ENCODE measurements at places on chromosomes 12 and 14.

DNA sequence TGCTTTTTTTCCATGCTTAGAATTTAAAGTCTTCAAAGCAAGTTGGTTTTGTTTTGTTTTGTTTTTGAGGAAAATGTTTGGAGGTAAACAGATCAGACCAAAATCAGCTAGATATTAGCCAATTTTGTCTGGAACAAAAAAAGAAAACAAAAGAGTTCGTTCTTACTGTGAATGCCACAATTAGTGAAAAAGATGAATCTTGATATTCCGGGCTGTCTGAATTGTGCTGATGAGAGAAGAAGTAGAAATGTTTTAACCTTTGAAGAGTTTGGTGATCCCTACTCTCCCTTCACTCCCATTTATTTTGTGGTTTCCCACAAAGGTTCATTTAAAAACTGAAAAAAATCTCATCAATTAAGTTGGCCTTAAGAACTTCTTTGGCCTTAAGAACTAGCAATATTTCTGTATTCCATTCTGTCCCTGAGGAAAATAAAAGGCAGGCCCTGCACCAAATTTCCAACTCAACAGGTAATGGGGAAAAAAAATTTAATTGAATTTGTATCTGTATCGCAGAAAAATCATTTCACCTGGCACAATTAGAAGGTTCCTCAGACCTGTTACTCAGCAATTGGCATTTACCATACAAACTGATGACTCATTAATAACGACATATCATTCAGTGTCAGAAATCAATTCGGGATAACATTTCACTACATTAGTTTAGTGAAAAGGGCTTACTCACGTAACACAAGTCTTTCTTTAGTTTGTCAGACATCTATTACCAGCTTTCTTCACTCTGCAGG lies 562 bp upstream of the GLIPR1L2 start:
- DNase-seq = no peak

DNA sequence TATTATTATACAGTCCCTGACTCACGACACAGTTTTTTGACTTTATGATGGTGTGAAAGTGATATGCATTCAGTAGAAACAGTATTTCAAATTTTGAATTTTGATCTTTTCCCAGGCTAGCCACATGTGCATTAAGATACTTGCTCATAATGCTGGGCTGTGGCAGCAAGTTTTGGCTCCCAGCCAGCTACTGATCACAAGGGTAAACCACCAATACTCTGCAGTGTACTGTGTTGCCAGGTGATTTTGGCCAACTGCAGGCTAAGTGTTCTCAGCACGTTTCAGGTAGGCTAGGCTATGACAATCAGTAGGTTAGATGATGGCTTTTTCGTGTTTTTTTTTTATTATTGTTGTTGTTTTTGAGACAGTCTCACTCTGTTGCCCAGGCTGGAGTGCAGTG lies 69.4 kb upstream of the ACTN1 start:
- no peak for DNase-seq

DNA sequence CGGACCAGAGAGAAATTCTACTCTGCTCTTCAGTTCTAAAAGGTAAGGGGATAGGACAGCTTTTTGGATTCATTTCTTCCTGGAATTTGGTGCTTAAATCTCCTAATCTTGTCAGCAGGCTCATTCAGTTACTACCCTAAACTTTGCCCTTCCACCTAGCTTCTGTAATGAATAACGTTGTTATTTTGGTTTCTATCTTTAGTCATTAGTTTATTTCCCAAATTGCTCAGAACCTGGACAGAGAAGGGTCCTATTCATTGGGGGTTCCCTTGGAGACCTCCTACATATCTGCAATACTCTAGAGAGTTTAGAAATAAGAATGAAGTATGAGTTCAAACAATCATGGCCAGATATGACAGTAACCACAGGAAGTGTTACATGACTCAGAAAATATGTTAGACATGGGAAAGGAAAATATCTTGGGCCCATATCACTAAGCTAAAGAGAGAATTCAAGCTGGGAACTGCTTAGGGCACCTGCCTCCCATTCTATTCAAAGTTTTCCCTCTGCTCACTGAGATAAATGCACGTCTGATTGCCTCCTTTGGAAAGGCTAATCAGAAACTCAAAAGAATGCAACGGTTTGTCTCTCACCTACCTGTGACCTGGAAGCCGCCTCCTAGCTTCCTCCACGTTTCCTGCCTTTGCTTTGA lies 87.9 kb downstream of the GAS2L3 start:
- DNase-seq = no peak

DNA sequence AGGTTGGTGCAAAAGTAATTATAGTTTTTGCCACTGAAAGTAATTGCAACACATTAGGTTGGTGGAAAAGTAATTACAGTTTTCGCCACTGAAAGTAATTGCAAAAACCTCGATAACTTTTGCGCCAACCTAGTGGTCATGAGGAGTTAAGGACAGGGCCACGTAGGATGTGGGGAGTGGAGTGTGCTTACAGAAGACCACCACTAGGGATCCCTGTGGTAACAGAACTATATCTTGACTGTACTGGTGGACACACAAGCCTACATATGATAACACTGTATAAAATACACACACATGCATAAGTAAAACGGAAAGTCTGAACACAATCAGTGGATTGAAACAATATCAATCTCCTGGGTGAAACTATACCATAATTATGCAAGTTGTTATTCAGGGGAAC lies 187.4 kb upstream of the ABCD2 start:
- DNase-seq = no peak

DNA sequence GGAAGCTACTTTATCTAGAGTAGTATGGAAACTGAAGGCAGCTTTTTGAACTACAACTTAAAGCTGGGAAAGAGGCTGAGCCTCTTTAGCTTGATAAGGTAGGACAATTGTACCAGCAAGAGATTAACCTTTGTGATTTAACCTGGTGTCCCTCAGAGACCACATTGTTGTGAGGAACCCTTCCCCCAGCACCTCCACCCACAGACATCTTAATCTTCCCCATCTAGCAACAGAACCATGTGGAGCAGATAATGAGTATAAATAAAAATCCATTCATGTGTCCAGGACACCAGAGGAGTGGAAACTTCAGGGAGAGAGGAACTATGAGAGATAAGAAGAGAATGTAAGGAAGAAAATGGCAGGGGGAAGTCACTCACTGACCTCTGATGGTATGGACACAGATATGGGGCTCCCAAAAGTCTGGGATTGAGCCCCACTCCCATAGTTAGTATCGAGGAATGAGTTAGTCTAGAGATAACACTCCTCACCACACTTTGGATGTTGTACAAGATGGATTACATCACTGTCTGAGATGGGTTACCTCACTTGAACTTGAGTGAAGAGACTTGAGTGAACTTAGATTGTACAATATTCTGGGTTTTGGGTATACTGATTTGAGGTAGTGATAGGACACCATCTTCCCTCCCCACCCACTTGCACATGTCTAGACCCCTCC lies 33.9 kb upstream of the SLC38A2 start:
- no peak for DNase-seq

DNA sequence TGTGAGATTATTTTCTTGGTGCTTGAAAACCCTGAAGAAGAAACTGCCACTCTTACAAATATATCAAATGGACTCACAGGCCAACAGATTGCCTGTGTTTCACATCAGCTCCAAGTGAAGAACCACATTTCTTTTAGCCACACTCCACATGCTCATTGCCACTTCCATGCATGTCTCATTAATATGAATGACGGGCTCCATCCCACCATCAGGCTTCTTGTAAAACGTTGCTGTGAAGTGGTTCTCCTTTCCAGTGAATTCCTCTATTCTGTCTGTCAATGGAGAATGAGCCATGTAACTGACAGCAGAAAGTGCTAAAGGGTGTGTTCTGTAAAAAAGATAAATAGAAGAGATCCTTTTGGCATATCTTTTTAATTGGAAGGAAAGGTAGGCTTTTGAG lies 188.2 kb upstream of the RMST start:
- DNase-seq = no peak

GRCh38 chr14:56247495-56248200 lies 129.4 kb downstream of the PELI2 start:
- DNase-seq = no peak

DNA sequence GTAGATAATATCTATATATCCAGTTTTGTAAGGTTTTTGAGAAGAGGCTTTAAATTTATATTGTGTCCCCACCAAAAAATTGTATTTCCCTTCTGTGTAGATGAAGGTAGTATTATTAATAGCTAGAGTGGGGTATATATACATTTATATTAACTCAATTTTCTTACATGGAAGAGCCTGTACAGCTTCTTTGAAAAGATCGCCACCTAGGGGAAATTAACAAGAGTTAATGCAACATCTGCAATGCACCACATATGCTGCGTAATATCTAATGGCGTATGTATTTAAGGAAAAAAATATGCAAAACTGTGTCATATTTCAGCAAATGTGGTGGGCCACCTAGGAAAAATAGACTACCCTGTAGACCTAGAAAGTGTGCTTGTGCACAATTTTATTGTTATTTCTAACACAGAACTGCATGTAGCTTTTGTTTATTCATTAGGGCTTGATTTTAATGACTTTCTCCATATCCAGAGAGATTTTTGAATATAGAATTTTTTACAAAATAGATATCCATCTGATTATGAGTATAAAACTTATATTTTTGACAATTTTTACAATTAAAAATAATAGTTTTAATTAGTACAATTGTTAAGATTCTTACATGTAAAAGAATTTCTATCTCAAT lies 14.0 kb downstream of the CCER1 start:
- DNase-seq = peak; percentile 28

GRCh38 chr12:61384511-61384910 lies 875.7 kb upstream of the USP15 start:
- DNase-seq = no peak

DNA sequence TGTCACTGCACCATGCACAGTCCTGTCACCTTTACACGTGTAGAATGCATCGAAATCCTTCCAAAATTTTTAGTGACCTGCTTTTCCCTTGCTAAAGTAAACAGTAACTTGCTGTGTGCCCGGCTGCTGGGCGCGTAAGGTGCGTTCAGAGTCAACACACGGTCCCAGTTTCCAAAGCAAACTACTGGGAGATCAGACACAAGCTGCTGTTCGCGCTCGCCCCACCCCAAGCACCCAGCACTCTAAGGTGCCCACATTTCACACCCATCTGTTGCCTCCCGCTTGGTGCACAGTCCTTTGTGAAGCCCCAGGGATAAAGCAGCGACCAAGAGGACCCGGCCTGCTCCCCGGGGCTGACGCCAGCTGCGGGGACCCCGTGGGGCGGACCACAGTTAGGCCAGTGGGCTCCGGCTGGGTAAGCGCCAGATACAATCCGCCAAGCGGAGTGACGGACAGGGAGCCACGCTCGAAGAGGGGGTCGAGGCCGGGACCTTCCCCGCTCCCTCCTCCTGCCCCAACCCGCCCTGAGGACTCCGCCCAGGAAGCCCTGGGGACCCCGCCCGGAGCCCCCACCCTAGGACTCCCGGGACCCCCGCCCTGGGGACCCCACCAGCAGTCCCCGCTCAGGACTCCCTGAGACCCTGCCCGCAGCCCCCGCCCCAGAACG lies 633 bp downstream of the STX2 start:
- DNase-seq = peak; percentile 19

DNA sequence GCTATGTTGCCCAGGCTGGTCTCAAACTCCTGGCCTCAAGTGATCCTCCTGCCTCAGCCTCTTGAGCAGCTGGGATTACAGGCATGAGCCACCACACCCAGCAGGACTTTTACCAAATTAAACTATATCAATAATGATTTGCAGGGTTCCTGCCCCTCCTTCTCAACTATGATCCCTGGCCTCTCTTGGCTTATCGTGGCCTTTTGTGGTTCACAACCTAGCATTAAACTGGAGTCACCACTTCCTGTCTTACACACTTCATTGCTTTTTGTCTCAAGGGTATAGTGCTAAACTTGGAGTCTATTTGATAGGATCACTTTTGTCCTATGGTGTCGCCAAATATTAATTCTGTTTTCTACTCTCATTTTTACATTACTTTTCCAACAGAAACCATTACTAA lies 64.5 kb downstream of the SEC23A start:
- no peak for DNase-seq

- no peak for DNase-seq
These were observed 11.2 kb upstream of the TCP11L2 start for GRCh38 chr12:106291342-106291741.

- DNase-seq = peak; percentile 11
These were observed 26.3 kb downstream of the ITGA7 start for GRCh38 chr12:55681142-55682077.

- no peak for DNase-seq
These were observed 10.9 kb upstream of the SERPINA9 start for GRCh38 chr14:94486883-94487282.

- no peak for DNase-seq
These were observed 13.2 kb upstream of the NPAS3 start for GRCh38 chr14:32925439-32925838.

DNA sequence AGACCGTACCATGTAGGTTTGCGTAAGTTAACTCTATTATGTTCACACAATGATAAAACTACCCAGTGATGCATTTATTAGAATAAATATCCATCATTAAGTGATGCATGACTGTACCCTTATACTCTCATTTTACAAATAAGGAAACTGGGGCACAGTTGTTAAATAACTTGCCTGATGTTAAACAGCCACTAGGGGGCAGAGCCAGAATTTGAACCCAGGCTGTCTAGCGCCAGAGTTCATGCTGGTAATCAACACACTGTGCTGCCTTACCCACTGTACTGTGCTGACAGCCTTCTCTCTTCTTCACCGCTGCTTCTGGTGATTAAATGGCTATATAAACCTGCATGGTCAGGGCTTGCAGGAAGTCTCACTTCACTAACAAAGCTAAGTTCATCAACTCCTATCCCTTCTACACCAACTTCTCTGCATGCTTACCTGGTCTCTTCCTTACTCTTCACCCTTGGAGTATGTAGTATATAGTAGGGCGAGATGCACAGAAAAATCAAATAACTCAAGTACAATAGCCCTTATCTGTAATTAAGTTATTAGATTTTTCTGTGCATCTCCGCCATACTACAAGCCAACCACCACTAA lies 43.6 kb upstream of the APPL2 start:
- peak; percentile 61 for DNase-seq

DNA sequence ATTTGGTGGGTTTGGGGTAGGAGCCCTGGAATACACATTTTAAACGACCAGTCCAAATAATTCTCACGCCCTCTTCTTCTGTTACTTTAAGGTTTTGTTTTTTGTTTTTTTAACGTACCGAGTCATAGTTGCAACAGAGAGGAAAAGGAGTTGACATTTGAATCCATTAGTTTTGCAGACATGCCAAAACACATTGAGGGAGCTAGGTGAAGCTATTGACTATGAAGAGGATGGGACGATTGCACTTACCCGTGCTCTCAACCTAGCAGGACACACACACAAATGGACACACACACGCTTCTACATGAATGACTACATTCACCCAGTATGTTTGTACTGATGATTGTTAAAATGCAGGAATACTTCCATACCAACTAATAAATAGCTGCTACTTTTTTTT lies 54.3 kb upstream of the CIT start:
- DNase-seq = no peak
